Fibroblast of villous mesenchyme (primary cell): ENCODE measurements at places on chromosomes 1 and 21.

- peak; percentile 82 for DNase-seq
Measured at GRCh38 chr1:227315629-227316346, 2.5 kb downstream of the CDC42BPA start.

- no peak for DNase-seq
Measured at GRCh38 chr1:30572192-30572591, 151.2 kb downstream of the MATN1 start.

DNA sequence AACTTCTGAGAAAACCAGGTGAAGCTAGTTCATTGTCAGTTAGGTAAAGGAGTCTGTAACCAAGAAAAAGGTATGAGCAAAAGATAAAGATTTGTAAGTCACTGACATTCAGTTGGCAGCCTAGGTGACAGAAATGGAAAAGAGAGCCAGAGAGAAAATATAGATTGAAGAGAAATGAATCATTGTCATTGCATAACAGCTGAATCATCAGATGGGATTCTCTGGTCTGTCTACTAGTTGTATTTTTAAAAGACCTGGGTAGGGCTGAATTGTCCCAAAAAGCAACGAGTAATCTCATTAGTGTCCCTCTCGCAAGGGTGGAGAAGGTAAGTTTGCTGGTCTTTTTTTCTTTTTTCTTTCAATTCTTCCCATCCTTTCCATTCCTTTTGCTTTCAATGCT, 36.6 kb downstream of the PTGS2 start:
- DNase-seq, result no peak

GRCh38 chr21:35976929-35977328, 83.4 kb downstream of the SETD4 start:
- DNase-seq, result no peak

- DNase-seq, result no peak
Measured at GRCh38 chr1:188462837-188463236, 1634.1 kb downstream of the PLA2G4A start.

DNA sequence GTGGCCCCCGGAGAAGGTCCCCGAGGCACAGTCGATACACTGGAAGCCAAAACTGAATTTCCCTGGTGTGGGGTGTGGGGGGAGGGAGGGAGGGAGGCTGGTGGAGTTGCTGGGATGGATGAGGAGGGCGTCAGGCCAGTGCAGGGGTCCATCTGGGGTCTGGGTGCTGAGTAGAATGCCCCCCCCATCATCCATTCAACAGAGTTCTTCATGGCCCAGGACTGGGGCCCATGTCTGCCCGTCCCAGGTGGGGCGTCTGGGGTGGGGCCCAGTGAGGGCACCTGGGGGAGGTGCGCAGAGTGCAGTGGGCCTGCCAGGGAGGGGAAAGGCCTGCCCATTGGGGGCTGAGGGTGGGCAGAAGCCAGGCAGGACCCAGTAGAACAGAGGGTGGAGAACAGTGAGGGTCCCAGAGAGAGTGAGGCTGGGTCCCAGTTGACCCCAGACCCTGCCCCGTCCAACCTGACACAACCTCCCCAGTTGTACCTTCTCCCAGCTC, 1.9 kb downstream of the TNFRSF18 start:
- DNase-seq, result no peak

GRCh38 chr21:29072873-29073221, 601 bp downstream of the CCT8 start:
- DNase-seq, result peak; percentile 59

DNA sequence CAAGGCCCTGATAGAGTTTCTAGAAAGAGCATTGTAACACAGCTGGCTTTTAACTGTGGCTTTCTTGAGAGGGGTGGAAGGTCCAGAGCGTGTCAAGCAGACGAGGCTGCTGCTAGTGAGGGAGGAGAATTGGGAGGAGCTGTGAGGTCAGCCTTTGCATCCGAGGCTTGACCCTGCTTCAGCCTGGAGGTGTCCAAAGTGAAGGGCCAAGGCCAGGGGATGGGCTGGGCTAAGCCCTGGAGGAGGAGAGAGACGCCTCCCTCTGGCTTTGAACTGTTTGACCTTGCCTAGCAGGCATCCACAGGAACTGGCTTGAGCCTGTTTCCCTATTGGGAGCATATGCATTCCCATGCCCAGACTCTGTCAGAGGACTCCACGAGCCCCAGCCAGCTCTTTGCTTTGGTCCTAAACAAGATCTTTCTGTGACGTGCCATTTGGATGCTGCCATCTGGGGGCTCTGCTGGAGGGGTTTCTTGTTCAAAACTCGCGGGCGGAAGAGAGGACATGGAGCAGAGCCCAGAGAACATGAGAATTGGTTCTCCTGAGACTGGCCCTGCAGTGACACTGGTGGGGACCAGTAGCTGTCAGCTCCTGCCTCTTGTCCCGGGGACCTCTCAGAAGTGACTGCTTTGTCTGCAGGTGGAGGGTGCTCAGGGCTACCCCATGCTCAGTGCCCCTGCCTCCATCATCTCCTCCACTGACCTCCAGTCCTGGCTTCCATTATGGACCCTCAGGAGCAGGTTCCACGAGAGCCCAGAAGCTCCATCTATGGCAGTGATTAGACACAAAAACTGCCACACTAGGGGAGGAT, 5.5 kb downstream of the ACTRT2 start:
- no peak for DNase-seq

DNA sequence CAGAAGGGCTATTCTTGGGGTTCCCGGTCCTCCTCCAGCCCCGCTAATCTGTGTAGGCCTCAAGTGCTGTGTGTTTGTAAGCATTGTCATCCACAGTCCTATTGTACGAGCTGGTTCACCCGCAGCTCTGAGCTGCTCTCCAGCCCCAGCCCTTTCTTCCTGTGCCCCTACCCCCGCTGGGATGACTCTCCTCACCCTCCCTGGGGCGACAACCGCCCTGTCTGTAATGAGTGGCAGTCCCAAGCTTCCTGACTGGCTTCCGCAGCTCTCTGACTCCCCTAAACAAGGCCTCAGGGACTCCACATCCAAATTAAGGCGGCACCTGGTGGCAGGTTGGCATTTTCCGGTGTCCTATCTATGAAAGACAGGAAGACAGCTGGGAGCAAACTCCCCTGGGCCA, 45.8 kb downstream of the TFF3 start:
- DNase-seq, result no peak

- DNase-seq, result peak; percentile 75
Measured at GRCh38 chr1:2556277-2556677, at the start of gene TNFRSF14. TNFRSF14 (plus strand) TSS chr1:2556371; CDS start chr1:2556665, 294 bp downstream.

DNA sequence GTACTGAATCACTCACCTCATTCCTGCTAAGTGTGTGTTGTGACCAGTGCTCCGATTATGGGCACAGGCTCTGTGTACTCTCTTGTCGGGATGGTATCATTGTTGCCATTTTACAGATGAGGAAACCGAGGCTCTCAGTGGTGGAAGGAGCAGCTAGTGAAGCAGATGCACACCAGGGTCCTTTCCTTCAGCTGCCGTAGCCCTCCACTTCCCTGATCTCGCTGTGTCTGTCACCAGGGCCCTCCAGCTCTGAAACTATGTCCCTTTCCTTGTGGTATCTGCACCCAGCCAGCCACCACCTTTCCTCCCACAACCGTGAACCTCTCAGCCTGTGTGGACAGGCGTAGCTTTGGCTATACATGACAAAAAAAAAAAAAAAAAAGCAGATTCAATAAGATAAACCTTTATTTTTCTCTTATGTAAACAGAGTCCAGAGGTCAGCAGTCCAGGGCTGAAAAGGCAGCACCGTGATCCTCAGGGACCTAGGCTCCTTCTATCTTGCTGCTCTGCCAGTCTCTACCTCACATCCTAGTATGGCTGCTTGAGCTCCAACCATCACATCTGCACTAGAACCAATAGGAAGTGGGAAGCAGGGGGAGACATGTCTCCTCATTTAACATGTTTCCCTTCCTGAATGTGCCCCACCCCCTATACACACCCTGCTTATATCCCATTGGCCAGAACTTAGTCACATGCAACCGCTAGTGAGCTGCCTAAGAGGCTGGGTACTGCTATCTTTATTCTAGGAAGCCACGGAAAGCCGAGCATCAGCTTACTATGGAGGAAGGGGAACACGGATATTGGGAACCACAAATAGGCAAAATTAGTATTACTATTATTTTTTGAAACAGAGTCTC, 44.3 kb downstream of the TMEM51 start:
- no peak for DNase-seq

GRCh38 chr1:201427963-201428362, 6.4 kb upstream of the TNNI1 start:
- no peak for DNase-seq

DNA sequence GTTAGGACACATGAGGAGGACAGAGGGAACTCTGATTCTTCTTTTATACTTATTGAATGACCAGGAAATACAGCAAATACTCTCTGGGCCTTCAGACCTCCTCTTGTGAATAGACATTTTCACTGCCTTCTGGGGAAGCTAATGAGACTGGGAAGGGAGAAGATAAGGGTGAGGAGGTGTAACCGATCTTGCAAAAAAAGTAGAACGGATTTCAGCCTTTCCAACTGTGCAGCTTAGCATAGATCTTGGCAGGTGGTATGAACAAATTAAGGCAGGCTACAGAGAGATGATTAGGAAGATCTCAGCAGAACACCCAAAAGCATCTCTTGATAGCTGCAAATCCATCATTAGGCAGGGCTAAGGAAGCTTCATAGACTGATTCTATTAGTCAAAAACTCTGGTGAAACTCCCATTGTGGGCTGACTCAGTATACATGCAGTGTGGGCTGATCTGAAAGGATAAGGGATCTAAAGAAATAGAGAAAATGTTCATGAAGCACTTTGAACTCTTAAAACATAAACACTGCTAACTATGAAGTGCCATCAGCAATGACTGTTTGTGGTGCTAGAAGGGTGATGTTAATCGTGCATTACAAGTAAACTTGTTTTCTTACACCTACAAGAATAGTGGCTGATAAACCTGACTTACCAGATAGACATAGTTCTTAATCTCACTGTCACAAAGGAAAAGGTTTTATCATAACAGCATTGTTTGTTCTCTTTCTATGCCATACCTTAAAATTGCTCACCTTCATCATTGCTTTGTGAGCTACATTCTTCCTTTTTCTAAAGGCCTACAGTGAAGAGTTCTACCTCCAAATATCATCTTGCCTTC, 85.5 kb upstream of the PALMD start:
- no peak for DNase-seq

DNA sequence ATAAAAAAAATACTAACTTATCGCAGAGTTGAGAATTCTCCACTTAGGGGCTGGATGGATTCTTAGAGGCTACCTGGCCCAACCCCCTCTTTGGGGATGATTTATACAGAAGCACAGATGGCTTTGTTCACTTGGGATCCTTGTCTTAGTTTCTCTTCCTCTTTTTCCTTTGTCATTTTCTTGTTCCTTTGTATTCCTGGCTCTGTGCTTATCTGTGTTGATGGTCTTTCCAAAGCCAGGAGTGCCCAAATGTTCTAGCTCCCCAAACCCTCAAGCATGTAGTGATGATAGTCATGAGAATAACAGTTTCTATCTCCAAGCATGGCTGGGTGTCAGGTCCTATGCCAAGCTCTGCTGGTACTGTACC, 27.4 kb downstream of the EPHB2 start:
- no peak for DNase-seq

DNA sequence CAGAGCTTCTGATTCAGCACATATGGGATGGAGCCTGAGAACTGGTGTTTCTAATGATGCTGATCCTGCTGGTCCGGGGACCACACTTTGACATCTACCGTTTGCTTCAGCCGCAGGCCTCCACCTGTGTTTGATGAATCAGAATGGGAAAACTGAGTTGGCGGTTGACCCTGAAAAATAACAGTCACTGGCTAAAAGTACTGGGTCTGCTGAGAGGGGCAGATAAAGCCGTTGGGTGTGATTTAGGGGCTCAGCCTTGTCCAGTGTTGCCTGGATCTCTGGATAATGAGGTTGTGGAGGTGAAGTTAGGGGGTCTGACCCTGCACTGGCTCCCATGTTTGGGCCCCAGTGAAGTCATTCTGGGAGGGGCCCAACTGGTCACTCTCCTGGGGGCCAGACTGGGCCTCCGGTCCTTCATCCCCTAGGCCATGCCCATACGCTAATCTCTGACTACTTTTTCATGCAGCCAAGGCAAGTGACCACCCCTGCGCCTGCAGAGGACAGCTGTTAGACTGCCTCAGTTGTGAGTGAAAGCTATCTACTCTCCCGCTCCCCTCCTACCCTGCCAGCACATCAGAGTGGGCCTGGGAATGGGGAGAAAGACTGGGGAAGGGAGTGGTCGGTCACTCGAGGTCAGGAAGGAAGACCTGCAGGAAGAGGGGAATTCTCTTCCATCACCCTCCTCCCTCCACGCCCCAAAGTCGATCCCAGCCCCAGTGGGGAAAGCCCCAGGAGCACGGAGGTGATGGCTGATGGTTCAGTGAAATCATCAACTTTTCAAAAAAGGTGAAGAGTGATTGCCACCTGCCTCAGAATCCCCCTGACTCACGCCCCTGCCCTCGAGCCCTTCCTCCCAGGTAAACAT, 27.7 kb downstream of the VASH2 start:
- no peak for DNase-seq

GRCh38 chr1:109657970-109658369, 2.1 kb downstream of the GSTM4 start:
- no peak for DNase-seq

GRCh38 chr21:17597680-17598079, 15.0 kb downstream of the BTG3 start:
- no peak for DNase-seq

GRCh38 chr1:155179112-155180031, 5.7 kb downstream of the TRIM46 start:
- no peak for DNase-seq
